ENCODE measurements at places on chromosomes 1 and 21.

DNA sequence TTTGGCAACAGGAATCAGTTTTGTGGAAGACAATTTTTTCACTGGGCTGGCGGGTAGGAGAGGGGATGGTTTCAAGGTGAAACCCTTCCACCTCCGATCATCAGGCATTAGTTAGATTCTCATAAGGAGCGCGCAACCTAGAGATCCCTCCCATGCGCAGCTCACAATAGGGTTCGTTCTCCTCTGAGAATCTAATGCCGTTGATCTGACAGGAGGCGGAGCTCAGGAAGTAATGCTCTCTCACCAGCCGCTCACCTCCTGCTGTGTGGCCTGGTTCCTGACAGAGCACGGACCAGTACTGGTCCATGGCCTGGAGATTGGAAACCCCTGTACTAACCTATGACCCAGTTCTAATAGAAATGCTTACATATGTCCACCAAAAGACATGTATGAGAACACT, 96.6 kb upstream of the KIAA1614 start:
- DNase-seq: no peak

- no peak for DNase-seq
Observed at GRCh38 chr1:179856296-179856695, 21.3 kb downstream of the TOR1AIP2 start.

GRCh38 chr1:154809436-154810413, 60.4 kb downstream of the KCNN3 start:
- DNase-seq: no peak

GRCh38 chr1:47439017-47439818, 1.4 kb downstream of the FOXD2 start:
- DNase-seq: no peak

GRCh38 chr1:244394826-244395765, 56.6 kb downstream of the ADSS2 start:
- no peak for DNase-seq

GRCh38 chr1:223460566-223461189, 67.5 kb downstream of the CCDC185 start:
- DNase-seq: no peak

- no peak for DNase-seq
Observed at GRCh38 chr1:39469150-39469549, 22.3 kb upstream of the BMP8A start.

DNA sequence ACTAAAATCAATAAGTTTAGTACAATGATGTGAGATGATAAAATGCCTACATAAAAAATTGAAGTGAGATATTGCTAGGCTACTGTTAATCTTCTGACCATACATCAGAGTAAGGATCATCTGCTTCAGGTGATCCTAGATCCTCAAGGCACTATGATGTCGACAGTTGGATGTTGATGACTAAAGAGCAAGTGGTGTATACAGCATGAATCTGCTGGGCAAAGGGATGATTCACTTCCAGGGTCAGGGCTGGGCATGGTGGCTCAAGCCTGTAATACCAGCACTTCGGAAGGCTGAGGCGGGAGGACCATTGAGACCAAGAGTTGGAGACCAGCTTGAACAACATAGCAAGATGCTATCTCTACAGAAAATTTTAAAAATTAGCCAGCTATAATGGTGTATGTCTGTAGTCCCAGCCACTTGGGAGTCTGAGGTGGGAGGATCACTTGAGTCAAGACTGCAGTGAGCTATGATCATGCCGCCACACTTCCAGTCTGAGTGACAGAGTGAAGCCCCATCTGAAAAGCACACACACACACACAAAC, 24.6 kb downstream of the NUF2 start:
- no peak for DNase-seq

Measured in substantia nigra (tissue), 51 donors.